Stimulated activated CD4-positive, alpha-beta T cell treated with anti-CD3 and anti-CD28 coated beads, Interleukin-12 subunit alpha, Interleukin-12 subunit beta, amount 100 ng/mL, for 4 hours (primary cell): ENCODE measurements at places on chromosomes 11 and 22.
A peak's percentile ranks its signal among the peaks of the same experiment; 100 is the strongest.

DNA sequence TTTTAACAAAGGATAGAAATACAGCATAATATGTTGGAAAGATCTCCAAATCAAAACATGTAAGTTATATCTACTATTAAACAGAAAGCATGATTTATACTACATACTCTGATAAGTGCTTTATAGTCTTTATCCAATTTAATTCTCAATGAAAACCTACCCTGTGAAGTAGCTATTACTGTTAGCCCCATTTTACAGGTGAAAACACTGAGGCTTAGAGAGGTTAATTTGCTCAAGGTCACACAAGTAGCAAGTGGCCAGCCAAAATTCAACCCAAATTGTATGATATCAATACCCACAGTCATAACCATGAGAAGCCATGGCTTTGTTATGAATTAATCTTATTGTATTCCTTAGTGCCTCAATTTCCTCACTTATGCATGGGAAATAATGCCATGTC, 675 bp upstream of the OR5AN1 start:
- no peak for DNase-seq

- DNase-seq = peak; percentile 10
Measured at GRCh38 chr11:11243590-11244469, 109.2 kb downstream of the CSNK2A3 start.

- DNase-seq = no peak
Measured at GRCh38 chr11:78732246-78732645, 157.6 kb upstream of the NARS2 start.

DNA sequence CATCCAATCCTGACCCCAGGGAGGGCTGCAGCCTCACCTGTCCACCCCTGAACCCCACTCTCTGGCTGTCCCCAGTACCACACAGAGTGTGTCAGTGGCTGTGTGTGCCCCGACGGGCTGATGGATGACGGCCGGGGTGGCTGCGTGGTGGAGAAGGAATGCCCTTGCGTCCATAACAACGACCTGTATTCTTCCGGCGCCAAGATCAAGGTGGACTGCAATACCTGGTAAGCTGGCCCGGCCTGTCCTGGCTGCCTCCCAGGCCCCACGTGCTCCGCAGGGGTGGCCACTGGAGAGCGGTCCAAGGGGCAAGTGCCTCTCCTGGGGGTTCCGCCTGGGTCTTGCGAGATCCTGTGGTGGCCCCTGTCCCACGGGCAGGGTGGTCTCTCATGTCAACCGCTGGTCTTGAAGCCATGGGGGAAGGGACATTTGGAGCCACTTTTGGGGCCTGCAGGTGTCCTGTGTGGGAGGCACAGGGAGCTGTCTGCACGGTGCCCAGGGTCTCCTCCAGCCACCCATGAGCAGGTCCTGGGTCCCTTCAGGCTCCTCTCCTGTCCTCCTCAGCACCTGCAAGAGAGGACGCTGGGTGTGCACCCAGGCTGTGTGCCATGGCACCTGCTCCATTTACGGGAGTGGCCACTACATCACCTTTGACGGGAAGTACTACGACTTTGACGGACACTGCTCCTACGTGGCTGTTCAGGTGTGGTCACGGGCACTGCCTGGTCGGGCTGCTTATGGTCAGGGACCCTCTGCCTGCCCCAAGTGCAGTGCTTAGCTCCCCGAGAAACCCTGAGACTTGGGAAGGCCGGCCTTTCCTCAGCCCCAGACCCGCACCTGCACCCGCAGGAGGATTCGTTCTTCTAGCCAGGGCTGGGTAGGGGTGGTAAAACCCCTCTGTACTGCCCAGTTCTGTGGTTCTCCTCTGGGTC, 11.8 kb downstream of the MUC2 start:
- DNase-seq = no peak

- DNase-seq = no peak
Measured at GRCh38 chr11:116328851-116329250, 443.9 kb downstream of the BUD13 start.

GRCh38 chr11:46553814-46554212, 40.0 kb downstream of the AMBRA1 start:
- DNase-seq = no peak
